ENCODE measurements at places on chromosomes 7 and 10. TPM values are rescaled to one million over a fixed set of nuclear protein-coding genes. Genes with fewer than 3 reads are reported as not detected.

- no peak for DNase-seq
Observed at GRCh38 chr10:76080451-76080850, 649.0 kb downstream of the LRMDA start.

LIPF gene
- total RNA-seq, result not detected

OR2A42 gene
- not detected for total RNA-seq

DNA sequence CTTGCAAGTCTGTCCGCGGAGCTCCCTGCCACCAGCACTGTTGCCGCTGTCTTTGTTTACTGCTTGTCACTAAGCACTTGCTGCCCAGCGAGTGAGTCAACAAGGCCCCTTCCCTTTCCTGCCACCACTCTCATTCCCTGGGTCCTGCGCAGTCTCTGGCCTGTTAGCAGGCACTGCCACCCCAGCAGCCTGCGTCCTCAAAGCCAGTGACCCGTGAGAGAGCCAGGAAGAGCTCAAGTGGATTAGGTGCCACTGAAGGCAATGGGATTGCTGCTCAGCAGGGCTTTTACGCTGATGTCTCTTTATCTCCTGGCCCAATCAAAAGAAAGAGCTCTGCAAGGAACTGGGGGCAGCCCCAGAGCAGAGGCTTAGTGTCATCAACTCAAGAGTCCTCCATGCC, at the start of gene FRMPD2:
FRMPD2 (minus strand) TSS at position 61 of the 400 bp plus-strand sequence. CDS start 129 bp downstream, outside the sequence.
- no peak for DNase-seq

DNA sequence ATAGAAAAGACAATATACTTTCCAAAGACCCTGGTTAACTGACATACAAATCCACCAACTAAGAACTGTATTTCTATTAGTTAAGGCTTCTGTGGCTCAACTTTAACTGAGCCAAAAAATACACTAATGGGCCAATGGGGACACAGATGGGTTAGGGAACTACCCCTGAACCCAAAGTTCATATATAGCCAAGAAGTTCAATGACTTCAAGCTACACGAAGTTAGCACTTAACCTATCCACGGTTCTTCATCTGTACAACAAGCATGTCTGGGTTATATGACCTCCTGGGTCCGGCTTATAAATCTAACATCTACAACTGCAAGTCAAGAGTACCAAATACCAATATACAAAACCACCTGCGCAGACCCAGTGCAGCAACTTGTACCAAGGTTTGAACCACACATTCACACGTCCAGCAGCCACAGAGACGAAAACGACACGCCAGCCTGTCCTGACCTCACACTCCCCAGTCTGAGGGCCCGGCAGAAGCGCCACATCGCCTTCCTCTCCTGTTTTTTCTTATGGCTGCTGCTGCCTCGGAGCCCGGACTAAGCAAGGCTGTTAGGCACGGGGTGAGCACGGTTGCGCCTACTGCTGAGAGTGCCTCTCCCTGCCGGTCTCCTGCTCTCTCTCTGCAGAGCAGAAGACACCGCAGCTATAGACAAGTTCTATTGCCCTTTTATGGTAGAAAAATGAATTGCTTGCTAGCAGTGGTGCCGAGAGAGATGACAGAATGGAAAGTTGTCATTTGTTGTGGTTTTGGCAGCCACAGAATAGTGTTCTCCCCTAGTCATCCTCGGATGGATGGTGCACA, 86.3 kb downstream of the RNF216 start:
- DNase-seq, result peak; percentile 93

WIPF3 gene
- not detected for total RNA-seq

DNA sequence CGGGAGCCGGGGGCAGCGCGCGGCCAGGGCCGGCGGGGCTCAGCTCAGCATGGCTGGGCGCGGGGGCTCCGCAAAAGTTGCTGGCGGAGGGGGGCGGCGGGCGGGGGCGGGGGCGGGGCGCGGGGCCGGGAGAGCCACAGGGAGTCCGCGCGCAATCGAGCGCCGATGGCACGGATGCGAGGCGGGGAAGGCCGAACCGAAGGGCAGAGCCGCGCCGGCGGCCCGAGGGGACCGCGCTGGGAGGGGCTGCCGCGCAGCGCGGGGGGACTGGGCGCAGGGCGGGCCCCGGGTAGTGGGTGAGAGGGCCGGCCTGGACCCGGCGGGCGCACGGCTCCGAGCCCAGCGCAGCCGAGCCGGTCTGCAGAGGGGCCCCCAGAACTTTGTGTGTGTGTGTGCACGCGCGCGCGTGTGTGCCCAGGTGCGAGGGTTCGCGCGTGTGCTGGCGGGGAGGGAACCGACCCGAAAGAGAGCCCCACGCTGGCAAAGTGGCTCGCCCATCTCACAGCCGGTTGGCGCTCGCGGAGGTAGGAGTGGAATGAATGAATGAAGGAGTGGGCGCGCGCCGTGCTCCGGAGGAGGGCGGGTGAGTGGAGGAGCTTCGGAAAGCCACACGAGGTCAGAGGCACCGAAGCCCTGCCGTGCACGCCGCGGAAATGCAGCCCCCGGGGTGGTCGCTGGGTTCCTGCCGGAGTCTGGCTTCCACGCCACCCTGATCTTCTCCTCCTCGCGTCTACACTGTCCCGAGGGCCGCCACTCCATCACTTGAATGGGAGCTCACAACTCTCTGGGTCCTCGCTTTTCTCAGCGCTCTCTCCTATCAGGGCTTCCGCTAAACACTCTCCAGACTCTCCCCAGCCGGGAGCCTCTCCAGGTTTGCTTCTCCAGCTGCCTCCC, at the start of gene HIPK2:
HIPK2 (minus strand) TSS at position 51 of the 894 bp plus-strand sequence. CDS start 375 bp downstream, outside the sequence.
- peak; percentile 68 for DNase-seq

GRCh38 chr7:100590077-100590737, 4.1 kb downstream of the FBXO24 start:
- no peak for DNase-seq

ZNF365 gene
- 0.10 TPM for total RNA-seq

CYP3A5 gene
- total RNA-seq, result 0.86 TPM

DNA sequence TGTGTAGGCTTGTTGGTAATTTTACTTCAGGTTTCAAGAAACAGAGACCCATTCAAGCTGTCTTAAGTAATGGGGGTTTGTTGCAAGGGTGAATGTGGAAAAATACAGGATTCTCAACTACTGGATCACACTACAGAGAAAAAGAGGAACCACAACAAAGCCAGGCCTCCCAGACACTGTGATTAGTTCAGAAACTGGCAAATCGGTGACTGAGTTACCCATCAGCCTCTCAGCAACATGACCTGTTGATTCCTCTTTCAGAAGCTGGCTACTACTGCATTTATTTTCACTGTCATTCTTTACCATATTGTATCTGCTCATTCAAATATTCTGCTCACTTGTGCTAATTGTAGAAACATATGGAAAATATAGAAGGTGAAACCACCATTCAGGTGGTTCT, 16.0 kb downstream of the CCDC71L start:
- DNase-seq, result no peak

- no peak for DNase-seq
Observed at GRCh38 chr7:143900230-143900766, 1.7 kb downstream of the TCAF1 start.

DNA sequence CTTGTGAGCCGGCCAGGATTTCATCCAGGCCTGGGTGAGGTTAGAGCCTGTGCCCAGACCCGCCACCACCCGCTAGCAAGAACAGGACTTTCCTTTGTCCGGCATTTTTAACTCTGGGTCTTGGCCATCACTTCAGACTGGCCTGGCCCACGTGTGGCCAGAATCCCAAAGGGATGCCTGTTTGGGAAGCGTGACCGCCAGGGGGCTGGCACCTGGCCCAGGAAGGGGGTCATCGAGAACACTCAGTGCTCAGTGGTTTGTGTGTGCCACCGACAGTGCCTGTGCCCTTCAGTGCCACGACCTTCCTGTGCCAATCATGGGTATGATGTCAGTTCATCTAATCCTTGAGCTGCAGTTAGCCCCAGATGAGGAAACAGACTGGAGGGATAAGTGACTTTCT, 85.0 kb downstream of the ZMIZ1 start:
- no peak for DNase-seq

DNA sequence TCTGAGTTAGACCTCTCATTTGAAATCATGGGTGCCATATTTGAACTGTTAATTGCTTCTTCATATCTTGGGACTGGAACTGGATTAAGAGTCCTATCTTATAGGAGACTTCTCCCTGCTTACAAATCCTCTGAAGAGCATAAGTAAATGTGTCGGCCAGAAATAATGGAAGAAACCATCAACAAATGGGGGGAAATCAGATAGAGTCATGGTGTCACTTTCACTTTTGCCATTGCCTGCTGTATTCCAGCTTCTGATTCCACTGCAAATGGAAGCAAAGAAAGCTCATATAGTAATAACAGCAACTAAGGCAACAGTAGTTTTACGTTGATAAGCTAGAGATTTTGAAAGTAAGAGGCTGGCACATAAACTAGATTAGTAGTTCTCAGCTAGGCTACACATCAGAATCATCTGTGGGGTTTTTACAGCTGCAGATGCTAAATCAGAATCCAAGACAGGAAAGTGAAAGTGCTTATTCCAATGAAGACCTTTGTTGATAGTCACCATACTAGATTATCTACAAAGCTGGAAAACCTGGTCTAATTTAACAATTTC, 12.3 kb upstream of the CRPPA start:
- no peak for DNase-seq

DNA sequence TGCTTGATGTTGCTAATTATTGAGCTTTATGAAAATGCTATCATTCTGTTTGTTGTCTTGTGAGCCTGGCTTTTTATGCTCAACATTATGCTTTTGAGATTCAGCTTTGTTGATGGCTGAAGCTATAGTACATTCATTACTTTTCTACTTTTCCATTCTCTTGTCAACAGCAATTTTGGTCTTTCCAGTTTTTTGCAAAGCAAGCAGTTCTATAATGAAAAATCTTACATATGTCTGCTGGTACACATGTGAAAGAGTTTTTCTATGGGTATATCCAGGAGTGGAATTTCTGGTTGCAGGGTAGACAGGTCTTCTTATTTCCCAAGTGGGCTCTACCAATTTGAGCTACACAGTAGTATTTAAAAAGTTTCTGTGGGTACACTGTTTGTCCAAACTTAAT, 36.8 kb downstream of the SLC35B4 start:
- DNase-seq, result no peak

GRCh38 chr7:70571403-70571934, 560.5 kb upstream of the GALNT17 start:
- no peak for DNase-seq

DNA sequence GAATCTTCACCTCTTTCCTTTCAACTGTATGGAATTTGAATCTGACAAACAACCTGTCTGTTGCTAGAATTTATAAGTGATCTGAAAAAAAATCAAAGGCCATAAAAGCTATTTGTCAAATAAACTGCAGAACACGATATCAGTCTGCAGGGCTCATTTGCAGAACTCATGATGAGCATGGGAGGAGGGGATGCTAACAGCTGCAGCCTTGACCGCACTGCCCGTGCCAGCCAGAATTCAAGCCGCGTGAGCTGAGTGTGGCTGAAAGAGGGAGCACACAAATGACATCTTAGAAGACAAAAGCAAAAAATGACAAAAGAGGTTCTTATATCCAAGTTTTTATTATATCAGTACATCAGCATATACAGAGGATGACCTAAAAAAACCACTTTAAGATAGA, 15.7 kb downstream of the LRRTM3 start:
- no peak for DNase-seq

NRCAM gene
- 1.0 TPM for total RNA-seq

NDUFA5 gene
- 58.9 TPM for total RNA-seq

PRPS1L1 gene
- not detected for total RNA-seq

TFPI2 gene
- not detected for total RNA-seq

DNA sequence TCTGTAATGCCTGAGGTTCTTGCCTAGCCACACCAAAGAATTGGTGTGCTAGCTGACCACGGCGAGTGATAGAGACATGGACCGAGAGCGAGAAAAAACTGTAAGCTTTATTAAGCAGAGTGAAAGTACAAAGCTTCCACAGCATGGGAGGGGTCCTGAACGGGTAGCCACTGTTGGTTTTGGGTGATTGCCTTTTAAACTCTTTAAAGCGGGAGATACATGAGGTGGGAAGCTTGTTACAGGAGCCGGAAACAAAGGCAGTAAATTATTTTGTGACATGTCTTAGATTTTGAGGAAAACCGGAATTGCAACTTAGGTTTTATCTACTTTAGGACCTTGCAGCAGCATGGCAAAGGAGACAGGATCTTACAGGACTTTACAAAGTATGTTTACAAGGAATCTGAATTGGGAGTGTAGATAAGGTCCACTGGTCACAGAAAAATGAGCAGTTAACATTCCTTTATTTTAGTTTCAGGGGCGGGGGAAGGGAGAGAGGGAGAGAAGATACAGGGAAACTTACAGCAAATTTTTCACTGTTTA, 252.7 kb upstream of the MBL2 start:
- DNase-seq, result no peak

DNA sequence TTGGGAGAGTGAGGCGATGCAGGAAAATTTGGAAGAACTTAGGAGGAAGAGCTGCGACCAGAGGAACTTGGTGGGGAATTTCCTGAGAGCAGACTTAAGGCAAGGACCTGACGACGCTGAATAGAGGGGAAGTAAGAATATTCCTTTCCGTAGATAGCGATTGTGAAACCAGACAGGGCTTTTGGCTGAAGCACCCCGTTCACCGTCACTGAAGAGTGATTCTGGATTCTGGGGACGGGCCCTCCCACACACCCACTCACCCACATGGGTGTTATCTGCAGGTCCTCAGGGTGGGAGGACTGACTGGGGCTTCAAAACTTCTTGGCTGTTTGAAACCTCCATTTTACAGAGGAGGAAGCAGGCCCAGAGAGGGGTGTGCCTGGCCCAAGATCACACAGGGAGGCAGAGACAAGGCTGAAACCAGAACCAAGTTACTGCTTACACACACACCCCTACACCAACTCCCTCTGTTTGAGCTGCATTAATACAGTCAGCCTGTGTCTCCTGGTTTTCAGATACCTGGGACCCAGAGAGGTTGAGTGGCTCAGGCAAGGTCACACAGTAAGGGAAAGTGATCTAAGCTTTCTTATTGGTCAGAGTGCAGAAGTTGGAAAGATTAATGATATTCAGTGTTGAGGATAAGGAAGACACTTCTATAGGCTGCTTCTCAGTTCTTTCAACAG, 37.2 kb upstream of the CDH23 start:
- no peak for DNase-seq

DNA sequence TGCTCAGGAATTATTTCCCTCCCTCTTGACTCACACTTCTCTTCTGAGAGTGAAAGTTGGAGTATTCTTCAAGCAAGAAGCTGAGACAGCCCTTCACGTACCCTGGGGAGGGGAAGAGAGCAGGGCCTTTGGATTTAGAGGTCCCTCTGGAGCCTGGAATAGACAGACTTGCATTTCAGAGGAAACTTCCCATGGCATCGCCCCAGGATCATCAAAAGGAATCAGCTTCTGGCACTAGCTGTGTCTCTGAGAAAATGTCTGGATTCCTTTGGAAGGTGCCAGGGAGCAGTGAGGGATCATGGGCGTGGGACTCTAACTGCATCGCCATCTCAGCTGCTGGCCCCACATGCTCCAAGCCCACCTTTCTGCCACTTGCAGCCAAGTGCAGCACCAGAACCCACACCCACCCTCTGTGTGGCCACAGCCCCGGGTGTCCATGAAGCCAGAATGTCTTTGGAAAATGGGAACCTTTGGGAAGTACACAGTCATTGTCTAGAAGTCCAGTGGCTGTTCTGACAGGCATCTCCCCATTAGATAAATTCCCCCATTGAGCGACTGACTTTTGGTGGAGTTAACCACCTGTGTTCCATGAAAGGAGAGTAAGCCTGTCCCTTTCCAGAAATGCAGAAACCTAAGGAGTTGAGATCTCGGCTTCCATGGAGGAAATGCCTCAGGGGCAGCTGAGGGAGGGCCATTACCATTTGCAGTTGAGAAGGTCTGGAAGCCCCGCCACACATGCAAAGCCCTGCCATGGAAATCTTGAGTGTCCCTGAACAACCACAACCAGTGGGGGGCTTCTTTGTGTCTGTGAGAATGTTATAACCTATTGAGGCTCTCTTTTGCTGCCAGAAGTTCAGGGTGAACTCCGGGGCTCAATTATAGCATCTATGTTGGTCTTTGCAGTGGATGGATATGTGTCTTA, 57.8 kb upstream of the GDF10 start:
- DNase-seq, result no peak

GNB2 gene
- 221 TPM for total RNA-seq

- DNase-seq, result no peak
Observed at GRCh38 chr10:14039968-14040668, 290.6 kb downstream of the FRMD4A start.

All from activated naive CD4-positive, alpha-beta T cell treated with anti-CD3 and anti-CD28 coated beads for 36 hours (primary cell).